ENCODE measurements at places on chromosomes 4 and X. TPM values are rescaled to one million over a fixed set of nuclear protein-coding genes. Genes with fewer than 3 reads are reported as not detected.

GRCh38 chr4:177737387-177737940 is 295.2 kb upstream of the AGA start:
- DNase-seq = no peak

DNA sequence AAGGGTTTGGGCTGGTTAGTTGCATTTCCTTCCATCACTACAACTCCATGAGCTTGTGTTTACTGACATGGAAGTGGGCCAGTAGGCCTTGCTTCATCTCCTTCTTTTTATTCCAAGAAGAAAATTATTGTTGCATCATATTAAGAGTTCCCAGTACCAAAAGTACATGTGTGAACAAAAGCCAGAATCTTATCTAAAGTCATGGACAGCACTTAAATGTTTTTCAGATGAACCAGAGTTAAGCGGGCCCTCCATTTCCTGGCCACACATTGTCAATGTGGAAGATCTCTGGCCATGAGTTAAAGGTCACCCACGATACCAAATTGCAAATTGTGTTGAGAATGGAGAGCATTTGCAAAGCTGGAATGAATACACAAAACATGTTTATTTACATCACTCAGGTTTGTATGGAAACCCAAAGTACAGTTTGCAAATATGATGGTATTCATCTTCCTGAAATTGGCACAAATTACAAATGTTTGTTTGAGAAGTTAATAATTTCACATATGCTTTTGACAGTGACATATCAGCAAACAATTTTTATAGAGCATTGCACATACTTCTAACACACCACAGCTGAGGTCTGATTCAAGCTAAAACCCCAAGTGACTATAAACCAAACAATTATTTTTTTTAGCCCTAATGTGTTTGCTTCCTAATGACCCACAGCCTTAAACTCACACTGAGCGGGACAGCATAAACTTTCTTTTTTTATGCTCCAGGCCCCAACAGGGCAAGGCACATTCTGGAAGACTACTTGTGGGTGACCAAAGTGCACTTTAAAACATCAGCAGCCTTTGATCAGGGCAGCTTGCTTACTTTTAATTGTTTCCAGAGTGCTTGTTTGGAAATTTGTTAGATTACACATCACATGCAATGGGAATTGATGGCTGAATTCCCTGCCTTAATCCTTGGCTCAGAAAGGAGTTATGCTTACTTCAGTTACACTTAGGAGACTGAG is 502.9 kb upstream of the SLIT2 start:
- no peak for DNase-seq

DNA sequence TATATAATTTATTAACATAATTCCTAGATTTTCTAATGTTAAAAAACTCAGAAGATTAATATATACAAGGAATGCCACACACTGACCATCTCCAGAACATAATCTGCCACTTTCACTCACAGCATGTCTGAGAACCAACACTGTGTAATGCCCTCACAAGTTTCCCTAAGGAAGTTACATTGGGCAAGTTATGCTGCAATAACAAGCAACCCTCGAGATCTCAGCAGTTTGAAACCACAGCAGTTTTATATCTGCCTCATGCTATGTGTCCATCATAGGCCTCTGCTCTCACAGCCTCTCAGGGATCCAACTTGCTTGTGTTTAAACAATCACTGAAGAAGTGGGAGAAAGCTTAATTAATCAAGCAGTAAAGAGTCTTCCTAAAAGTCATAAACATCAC is 250.0 kb upstream of the SLC7A11 start:
- no peak for DNase-seq

- DNase-seq = no peak
Measured at GRCh38 chr4:153765894-153766293, 6.1 kb upstream of the RNF175 start.

- DNase-seq = no peak
Measured at GRCh38 chr4:38820329-38821061, 15.9 kb upstream of the TLR1 start.

GRCh38 chr4:94819371-94820168 is 61.8 kb downstream of the BMPR1B start:
- DNase-seq = no peak

Gene PPARGC1A
- 2.7 TPM for total RNA-seq

GRCh38 chr4:11106190-11106589 is 322.5 kb downstream of the HS3ST1 start:
- DNase-seq = no peak

Gene ABCG2
- total RNA-seq = 13.6 TPM

GRCh38 chrX:118480172-118480571 is 15.4 kb upstream of the DOCK11 start:
- DNase-seq = no peak

Gene STK32B
- total RNA-seq = 22.5 TPM

DNA sequence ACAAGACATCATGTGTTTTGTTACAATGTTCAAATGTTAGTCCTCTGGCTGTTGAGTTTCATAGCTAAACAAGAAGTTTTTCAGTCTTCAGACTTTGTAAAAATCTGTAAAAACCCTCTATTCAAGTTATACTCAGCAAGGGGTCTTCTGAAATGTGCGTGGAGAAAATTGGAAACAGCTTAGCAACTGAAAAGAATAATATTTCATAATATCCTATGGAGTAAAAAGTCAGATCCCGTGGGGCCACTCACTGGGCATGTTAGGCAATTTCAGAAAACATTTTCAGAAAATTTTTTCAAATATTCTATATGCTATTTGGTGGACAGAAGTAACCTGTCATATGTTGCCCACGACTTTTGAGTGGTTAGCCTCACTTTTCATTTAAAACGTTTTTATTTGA is 118.3 kb downstream of the CORIN start:
- DNase-seq = no peak

- no peak for DNase-seq
Measured at GRCh38 chr4:126916049-126916625, 716.6 kb upstream of the INTU start.

Gene F8A3
- total RNA-seq = 1.4 TPM

GRCh38 chrX:1111601-1112300 is 100.7 kb downstream of the CRLF2 start:
- no peak for DNase-seq

Gene KIT
- total RNA-seq = 1.2 TPM

- DNase-seq = no peak
Measured at GRCh38 chr4:2914256-2915126, 48.7 kb downstream of the NOP14 start.

DNA sequence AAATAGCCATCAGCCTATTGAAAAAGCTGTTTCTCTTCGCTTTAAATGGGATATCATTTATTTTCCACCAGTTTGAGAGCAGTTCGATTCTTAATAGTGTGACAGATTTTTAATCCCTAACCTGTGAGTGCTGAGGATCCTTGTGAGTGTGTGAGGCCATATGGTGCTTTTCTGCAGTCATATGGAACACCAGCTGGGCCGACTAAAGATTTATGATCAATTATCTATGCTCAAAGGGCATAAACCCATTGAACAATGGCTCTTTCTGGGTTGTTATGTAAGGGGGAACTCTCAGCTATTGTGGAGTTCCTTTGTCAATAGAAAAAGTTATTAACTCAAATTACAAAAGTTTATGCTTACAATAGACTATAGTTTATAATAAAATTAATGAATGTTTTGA is 1003.6 kb downstream of the FAT4 start:
- DNase-seq = no peak

- DNase-seq = no peak
Measured at GRCh38 chrX:57367649-57368048, 81.1 kb downstream of the FAAH2 start.

GRCh38 chr4:140719022-140719421 is 37.2 kb downstream of the TBC1D9 start:
- no peak for DNase-seq

Gene MRFAP1L1
- 35.2 TPM for total RNA-seq

DNA sequence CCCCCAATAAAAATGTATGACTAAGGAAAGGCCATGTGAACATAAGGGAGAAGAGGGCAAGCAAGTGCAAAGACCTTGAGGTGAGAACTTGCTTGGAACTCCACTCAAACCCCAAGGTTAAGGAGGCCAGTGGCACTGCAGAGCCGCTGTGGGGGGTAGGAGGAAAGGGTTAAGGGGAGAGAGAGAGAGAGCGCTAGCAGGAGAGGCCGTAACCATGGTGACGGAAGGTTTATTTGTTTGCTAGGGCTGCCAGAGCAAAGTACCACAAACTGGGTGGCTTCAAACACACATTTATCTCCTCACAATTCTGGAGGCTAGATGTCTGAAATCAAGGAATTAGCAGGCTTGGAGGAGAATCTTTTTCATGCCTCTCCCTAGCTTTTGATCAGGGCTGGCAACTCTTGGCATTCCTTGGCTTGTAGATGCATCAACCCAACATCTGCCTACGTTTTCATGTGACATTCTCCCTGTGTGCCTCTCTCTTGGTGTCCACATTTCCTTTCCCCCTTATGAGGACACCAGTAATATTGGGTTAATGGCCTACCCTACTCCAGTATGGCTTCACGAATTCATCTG is 35.2 kb downstream of the SMIM20 start:
- no peak for DNase-seq

DNA sequence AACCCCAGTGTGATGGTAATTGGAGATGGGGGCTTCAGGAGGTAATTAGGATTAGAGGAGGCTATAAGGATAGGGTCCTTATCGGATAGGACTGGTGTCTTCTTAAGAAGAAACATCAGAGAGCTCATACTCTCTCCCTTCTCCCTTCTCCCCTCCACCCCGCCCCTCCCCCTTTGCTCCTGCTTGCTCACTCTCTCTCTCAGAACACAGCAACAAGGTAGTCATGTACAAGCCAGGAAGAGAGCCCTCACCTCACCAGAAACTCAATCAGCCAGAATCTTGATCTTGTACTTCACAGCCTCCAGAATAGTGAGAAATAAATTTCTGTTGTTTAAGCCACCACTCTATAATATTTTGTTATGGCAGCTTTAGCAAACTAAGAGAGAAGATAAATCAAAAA is 4.5 kb downstream of the DDX60L start:
- no peak for DNase-seq

Gene NDST4
- total RNA-seq = not detected

DNA sequence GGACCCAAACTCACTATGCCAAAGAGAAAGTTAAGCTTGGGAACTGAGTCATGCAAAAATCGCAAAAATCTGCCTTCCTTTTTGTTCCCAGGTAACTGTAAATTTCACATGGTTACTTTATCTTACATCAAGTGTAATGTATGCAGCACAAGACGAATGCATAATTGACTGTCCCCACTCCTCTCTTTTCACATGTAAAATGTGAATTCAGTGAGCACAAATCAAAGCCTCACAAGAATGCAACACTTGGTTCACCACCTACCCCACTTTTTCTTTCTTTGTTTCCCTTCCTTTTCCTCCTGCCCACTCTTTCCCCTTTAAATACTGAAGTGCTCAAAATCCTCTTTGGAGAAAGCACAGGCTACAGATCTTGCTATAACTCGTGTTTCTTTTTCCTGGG is 53.2 kb downstream of the MAGED4B start:
- no peak for DNase-seq

GRCh38 chr4:153497988-153498967 is 32.1 kb downstream of the TMEM131L start:
- no peak for DNase-seq

DNA sequence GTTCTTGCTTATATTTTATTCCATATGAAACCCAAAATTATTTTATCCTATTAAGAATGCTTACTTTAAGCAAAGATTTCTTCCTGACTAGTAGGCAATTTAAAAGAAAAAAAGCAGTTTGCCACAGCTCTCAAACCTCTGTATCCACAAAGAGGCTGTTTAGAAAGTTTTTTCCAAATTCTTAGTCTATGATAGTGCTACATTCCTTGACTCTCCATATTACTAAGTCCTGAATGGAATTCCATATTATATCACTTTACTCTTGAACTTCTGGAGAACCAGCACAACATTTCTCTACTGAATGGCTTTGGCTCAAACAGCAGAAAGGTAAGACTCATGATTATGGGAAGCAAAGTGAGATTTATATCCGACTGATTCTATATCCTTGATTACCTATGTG is 8.3 kb downstream of the SLC10A6 start:
- DNase-seq = no peak

Gene CRMP1
- total RNA-seq = 1.5 TPM

- DNase-seq = peak; percentile 85
Measured at GRCh38 chr4:39285111-39285795, 80.9 kb downstream of the RFC1 start.

DNA sequence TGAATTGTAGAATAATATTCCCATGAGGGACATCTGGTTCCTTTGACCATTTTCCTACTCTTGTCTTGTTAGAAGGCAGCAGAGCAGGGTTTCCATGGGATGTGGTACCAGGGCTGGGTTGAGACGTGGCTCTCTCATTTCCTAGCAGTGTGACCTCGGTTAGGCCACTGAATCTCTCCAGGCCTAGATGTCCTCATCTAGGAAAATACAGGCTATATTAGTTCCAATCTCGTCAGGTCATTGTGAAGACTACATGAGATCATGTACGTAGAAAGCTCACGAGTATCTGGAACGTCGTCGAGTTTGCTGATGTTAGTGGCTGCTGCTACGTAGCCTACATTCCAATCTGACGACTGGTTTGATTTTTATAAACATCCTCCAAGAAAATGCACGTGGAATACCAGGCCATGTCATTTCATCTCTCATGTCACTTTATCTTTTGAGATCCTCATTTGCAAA is 278.2 kb upstream of the GATB start:
- DNase-seq = no peak

Gene ACOT9
- total RNA-seq = 70.7 TPM

GRCh38 chrX:114582698-114583395 is 1.0 kb upstream of the HTR2C start:
- no peak for DNase-seq

- no peak for DNase-seq
Measured at GRCh38 chr4:155441475-155441874, 64.7 kb upstream of the MAP9 start.

Gene KIF4A
- 4.3 TPM for total RNA-seq

Gene MAGEB2
- not detected for total RNA-seq

GRCh38 chr4:41622787-41623186 is 84.8 kb downstream of the LIMCH1 start:
- no peak for DNase-seq

DNA sequence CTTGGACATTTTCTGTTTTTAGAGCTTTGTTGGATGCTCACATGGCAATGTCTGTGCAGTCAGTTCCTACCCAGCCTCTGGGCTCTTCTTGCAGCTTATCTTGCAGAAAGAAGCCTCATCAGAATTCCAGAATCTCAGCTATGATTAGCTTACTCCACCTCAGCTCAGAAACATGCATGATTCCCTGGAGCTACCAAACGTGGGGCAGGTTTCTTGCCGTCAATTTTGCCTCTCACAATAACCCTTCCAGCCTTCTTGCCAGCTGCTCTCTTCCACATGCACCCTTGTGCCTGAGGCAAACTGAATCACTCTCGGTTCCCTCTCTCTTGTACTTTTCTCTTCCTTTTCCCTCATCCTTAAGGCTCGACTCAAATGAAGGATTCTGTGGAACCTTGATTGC is 141.4 kb downstream of the PTTG2 start:
- no peak for DNase-seq

GRCh38 chr4:141840299-141840986 is 204.1 kb downstream of the IL15 start:
- no peak for DNase-seq

- peak; percentile 56 for DNase-seq
Measured at GRCh38 chr4:140637836-140638235, 69.1 kb upstream of the UCP1 start.

DNA sequence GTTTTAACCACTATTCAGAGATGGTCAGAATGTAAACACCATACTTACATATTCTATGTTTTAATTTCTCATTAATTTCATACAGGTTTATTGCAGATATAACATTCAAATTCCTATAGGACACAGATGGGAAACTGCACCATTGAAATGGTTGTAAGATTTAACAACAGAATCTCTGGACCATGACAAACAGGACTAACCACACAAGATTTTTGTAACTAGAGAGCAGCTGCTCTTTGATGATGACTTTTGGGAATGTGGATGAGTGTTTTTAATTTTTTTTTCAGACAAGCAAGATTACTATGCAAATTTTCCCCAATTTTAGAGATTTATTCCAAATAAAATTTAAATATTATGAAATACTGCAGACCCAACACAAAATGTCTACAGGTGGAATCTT is 610.2 kb downstream of the PCDH18 start:
- DNase-seq = no peak

Data from dermis microvascular lymphatic vessel endothelial cell (primary cell).